Fibroblast of lung (primary cell): ENCODE measurements at places on chromosomes 5 and 9.

DNA sequence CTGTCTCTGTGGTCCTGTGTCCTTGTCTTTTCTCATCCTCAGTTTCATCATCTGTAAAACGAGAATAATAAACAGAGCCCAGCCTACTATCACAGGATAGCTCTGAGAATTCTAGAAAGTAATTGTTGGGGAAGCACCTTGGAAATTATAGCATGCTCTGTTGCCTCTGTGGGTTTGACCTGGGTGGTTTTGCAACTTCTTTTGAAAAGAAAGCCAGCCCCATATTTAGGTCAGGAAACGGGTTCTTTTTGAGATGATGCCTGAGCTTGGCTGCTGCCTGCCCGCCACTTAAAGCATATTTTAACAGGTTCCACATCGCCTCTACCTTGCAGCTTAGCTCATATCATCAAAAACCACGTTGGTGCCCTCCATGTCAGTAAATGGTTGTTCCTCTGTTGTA is 111.1 kb downstream of the TLR4 start:
- no peak for DNase-seq

GRCh38 chr9:39587844-39588499 is 232.5 kb downstream of the SPATA31A1 start:
- no peak for DNase-seq

GRCh38 chr9:11204521-11204920 is 591.7 kb upstream of the PTPRD start:
- no peak for DNase-seq

DNA sequence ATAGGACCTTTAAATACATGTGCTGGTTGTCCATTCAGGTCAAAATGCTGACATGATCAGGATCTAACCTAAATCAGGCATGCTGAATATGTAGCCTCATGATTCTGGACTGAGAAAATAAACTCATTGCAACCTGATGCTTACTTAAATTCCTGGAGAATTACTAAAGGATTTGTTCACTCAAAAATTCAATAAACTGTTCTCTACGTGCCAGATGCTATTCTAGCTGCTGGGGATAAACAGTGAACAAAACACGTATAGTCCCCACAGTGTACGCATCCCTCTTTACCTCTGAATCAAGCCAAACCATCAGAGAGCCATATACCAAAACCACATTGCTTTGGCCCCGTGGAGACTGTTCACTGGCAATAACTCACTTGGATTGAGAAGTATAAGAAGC is 6.1 kb downstream of the SCAI start:
- peak; percentile 87 for DNase-seq

GRCh38 chr5:161546470-161547301 is at the start of gene GABRB2:
TSS of gene GABRB2 (minus strand) at chr5:161546725. CDS start at chr5:161546643, 82 bp downstream.
- peak; percentile 38 for DNase-seq

DNA sequence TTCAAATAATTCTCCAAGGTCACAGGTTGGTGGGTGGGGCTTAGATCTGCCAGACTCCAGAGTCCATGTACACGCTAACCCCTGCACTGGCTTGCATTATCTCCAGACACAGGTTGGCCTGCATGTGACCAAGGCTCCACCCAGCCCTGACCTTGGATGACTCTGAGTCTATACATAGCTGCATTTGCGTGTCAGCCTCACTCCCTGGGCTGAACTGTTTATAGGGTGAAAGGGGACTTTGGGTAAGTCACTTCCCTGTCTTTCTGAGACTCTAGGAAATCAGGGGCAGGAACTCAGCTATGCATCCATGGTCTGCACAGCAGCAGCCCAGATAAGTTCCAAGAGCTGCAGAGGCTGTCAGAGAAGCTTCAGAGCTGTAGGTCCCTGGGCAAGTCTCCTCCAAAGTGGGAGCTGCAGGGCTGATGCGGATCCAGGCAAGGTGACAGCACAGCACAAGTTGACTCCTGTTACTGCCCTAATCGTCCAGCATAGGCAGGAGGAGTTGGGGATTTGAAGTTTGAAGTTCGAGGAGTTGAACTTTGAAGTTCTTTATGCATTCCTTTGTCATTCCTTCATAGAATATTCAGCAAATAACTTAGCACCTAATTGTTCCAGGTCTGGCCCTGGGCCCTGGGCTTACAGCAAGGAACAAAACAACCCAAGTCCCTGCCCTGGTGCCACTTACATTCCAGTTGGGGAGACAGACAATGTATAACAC is 53.4 kb downstream of the SLC22A5 start:
- DNase-seq: peak; percentile 68

DNA sequence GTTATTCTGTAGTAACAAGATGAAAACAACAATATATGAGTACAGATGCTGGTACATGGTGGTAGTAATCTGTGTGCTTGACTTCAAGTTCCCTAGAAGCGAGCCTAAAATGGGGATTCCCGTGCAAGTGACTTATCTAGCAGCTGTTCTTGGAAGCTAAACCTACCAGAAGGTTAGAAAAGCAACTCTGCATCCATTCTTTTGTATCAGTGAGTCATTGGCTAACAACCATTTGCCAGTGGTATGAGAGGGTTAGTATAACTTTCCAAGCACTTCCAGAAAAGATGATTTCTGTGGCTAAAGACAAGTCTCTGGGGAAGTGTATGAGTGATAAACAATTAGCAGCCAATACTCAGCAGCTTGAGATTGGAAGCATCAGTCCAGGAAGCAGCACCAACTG is 787.7 kb upstream of the CDH6 start:
- peak; percentile 66 for DNase-seq

DNA sequence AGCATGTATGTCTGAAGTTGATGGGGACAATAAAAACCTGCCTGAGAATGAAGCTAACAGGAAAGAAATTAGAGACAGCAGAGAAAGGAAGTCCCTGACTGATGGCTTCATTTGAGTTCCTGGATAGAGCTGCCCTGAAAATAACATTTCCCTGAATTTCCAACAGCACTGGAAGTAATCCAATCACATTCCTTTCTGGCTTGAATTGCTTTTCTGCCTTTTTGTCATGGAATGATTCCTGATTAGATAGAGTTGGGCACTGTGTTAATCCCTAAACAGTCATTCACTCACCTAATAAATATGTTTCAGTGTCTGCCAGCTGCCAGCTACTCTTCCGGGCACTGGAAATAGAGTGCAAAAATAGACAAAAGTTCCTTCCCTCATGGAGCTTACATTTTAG is 30.0 kb upstream of the SH3RF2 start:
- DNase-seq: no peak

DNA sequence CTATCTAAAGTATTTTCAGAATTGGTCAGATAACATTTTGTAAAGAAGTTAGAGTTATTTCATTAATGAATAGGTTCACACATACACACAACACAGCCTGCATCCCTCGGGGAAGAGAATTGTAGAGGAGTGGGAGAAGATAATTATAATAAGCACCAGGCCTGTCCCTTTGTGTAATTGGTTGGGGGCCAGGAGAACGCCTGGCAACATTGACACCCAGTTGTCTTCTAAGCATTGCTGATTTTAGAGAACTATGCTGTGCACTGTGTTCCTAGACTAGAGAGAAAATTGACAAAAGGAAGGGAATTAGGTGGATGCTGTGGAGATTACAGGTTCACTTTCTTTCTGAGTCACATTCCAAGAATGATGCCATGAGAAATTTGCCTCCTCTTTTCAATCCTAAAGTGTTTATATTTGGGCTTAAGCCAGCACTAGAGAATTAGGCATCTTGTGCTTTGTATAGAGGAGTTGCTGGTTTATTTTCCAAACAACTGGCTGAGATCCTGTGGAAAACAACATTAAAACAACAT is 247.6 kb downstream of the COX7C start:
- DNase-seq: no peak

DNA sequence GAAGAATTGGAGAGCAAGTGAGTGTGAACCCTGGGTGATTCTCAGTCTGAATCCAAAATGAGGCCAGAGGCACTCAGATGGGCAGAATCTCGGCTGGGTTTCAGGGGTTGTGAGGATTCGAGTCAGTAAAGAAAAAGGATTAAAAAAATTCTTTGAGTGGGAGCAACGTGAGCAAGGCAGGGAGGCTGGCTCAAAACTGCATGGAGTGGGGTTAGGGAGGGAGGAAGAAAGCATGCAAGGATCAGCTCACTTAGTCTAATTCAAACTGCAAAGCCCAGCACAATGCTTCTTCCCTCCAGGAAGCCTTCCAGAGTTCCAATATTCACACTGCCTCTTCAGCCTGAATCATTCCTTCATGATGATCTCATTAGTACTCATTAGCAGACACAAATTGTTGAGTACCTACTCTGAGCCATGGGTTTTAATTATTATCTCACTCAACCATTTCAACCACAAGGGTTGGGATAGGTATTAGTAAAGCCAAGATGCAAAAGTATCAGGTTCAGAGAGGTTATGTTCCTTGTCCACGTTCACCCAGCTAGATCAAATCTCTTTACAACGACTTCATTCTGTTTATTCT is 95.8 kb downstream of the BRINP1 start:
- no peak for DNase-seq

DNA sequence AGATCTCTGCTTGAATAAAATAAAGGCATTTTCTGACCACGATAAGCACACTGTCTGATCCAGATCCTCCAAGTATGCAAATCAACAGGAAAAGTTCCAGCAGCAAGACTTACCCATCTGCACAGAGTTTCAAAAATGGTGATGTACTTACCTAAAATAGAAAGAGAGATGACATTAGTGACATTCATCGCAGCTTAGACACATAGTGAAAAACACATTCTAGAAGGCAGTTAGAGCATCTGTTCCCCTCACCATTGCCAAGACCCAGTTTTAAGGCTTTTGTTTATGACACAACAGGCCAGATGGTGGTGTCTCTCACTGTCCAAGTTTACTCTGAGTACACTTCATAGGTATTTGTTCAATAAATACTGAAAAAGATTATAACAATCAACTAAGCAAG is 207.7 kb downstream of the PDE4D start:
- DNase-seq: peak; percentile 65

DNA sequence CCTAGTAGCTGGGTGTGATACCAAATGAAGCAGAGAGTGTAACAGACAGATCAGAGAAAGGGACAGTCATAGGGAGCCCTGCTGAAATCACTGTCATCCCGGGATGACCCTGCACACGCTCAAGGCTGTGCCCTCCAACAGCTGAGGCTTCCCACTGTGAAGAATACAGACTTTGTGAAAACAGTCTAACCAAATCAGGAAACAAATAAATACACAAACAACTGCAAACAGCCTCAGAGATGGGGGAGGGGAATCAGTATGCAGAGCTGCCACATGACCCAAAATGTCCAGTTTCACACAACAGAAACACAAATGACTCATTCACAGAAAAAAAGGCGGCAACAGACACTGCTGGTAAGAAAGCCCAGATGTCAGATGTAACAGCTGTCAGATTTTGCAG is 101.9 kb downstream of the ADAMTS2 start:
- peak; percentile 24 for DNase-seq

- DNase-seq: no peak
These were observed 96.2 kb downstream of the TLE4 start for GRCh38 chr9:79667817-79668436.
